ENCODE measurements at places on chromosomes 3 and 15.

DNA sequence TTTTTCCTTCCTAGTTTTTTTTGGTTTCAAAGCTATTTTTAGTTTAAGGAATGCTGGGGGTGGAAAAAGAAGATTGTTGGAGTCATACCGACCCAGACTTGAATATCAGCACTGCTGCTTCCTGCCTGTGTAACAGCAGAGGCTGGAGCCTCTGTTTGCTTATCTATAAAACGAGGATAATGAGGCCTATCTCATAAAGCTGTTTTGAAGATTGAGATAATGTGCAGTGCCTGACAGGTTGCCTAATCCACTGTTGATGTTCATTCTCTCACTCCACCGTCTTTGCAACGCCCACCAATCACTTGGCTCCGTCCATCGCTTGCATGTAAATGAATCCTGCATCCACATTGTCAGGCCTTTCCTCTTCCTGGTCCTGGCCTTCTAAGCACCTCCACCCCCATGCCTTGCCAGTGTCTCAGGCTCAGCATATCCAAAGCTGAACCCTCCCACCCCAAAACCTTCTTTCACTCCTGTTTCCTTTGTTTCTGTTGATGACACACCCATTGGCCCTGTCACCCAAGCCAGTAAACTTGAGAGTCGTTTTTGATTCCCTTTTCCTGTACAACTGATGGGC is 94.9 kb downstream of the MEX3B start:
- no peak for DNase-seq

- DNase-seq: peak; percentile 61
Measured at GRCh38 chr3:155714295-155714718, 30.6 kb downstream of the PLCH1 start.

GRCh38 chr3:5441401-5441800 is 253.9 kb downstream of the EDEM1 start:
- no peak for DNase-seq

DNA sequence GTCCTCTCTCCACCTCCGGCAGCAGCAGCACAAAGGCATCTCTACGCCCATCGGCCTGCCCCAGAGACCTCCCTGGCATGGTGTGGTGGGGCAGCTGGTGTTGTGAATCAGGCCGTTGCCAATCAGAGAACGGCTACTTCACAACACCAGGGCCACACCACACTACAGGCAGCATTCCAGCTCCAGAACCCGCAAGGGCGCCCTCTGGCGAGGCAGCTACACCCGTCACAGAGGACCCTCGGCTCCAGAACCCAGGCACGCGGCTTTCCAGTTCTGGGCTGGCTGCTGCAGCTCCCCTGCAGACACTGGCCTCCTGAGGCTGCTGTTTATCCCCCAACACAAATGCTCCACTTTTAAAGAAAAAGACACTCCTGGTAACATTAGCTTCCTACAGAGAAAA is 127.5 kb upstream of the TOPAZ1 start:
- no peak for DNase-seq

- peak; percentile 24 for DNase-seq
Measured at GRCh38 chr3:103818800-103819199, 1384.0 kb downstream of the ZPLD1 start.

GRCh38 chr3:34238407-34238806 is 440.0 kb downstream of the PDCD6IP start:
- DNase-seq: no peak

DNA sequence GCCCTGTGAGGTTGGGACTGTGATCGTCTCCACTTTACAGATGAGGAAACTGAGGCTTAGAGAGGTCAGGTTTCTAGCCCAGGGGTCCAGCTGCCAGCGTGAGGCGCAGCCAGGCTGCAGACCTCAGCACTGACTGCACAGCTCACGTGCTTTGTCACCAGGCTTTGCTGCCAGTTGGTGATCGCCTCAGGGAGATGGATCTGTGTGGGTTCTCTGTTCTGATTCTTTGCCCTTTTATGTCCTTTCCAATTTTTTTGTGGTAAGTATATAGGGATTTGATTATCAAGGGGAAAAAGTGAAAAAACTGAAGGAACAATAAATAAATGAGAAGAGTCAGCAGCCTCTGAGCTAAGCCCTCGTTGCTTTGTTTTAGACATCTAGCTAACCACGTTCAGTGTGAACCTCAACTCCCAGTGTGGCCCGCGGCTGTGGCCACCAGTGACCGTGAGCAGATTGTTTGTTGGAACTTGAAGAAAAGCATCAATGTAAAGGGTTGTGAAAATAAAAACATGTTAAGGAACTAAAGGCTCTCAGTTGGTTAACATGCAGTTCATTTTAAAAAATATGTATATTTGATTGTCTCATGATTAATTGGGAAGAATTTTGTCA is 117.6 kb downstream of the PDE8A start:
- no peak for DNase-seq

GRCh38 chr15:84633311-84634227 is 20.5 kb downstream of the WDR73 start:
- DNase-seq: peak; percentile 59

- no peak for DNase-seq
Measured at GRCh38 chr3:122052968-122053367, 2.2 kb upstream of the CD86 start.

GRCh38 chr3:114449271-114450007 is 155.6 kb downstream of the TIGIT start:
- no peak for DNase-seq

DNA sequence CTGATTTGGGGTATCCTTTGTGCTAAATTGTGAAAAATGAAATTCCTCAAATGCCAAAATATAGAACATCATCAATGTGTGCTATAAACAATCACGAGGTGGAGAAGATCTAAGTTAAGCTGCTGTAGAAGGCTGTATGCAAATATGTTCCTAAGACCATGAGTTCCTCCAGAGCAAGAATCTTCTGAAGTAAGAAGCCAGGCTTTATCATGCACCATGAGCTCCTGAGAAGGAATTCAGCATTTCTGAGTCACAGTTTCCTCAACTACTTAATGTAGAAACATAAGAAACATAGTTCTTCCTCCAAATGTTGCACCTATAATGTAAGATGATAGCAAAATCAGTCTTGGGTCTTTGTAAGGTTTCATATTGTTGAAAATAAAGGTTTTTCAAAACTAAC is 241.7 kb upstream of the MDFIC2 start:
- DNase-seq: no peak

DNA sequence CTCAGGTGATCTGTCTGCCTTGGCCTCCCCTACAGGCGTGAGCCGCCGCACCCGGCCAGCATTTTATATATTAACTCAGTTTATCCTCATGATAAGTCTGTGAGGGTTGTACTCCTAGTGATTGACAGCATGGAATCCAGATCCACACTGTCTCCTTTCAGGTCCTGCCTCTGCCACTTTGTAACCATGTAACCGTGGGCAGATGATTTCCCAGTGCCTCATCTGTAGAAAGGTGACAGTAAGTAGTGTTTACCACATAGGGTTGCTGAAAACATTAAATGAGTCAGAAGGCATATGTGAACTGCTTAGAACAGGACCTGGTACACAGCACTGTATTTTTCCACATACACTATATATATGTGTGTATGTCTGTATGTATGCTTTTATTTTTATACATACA is 2.4 kb downstream of the FYTTD1 start:
- DNase-seq: no peak

DNA sequence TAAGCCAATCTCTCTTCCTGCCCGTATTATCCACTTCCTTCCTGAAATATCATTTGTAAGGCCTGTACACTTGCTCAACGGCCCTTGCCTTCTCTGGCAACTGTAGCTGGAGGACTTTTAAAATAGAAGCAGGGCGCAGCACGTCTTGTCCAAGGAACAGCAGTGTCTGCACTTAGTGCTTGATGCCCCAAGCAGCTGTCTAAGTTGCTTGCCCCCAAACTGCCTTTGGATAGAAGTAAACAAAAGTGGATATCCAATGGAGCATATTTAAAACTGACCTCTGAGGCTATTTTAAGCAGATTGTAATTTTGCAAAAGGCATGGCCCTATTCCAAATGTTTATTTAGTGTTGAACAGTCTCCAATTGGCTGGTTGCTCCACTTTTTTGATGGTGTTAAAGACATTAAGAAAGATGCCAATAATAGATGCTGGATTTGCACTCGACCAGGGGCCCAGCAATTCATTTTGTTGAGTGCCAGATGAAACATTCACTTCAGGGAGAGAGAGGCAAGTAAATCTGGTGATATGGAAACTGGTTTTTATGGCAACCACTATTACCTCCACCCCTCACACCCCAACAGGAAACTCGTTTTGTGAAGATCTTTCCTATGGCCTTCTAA is 526.8 kb upstream of the TBL1XR1 start:
- DNase-seq: no peak

All from neuronal stem cell (in vitro differentiated cells).